T-cell (primary cell): ENCODE measurements at places on chromosomes 3 and 15.

- H3K27me3 ChIP-seq = no peaks in the 10 kb centered on the region
- no peak overlapping the region for H3K27ac ChIP-seq
- DNase-seq = no peak
- no peaks in the 10 kb centered on the region for H3K36me3 ChIP-seq
- no peaks in the 10 kb centered on the region for H3K4me1 ChIP-seq
Measured at GRCh38 chr3:20870106-20870899, 684.3 kb upstream of the SGO1 start.

GRCh38 chr15:76991048-76991447, 3.9 kb upstream of the PSTPIP1 start:
- peaks cover 3% of the 10 kb centered on the region for H3K27me3 ChIP-seq
- H3K27ac ChIP-seq = no peak overlapping the region
- H3K36me3 ChIP-seq = no peaks in the 10 kb centered on the region
- no peak for DNase-seq
- H3K4me3 ChIP-seq = no peak overlapping the region

GRCh38 chr15:90435652-90436337, 47.8 kb downstream of the IQGAP1 start:
- H3K4me3 ChIP-seq = no peak overlapping the region
- peaks cover 43% of the 10 kb centered on the region for H3K36me3 ChIP-seq
- no peak for DNase-seq
- no peaks in the 10 kb centered on the region for H3K27me3 ChIP-seq

- peaks cover 5% of the 10 kb centered on the region for H3K4me1 ChIP-seq
- H3K36me3 ChIP-seq = peaks cover 79% of the 10 kb centered on the region
- DNase-seq = no peak
- no peak overlapping the region for H3K27ac ChIP-seq
- no peak overlapping the region for H3K4me3 ChIP-seq
Measured at GRCh38 chr15:63663906-63664305, 66.7 kb downstream of the FBXL22 start.

GRCh38 chr3:185759512-185759911, 65.3 kb downstream of the IGF2BP2 start:
- DNase-seq = no peak
- no peak overlapping the region for H3K27ac ChIP-seq

- H3K4me3 ChIP-seq = no peak overlapping the region
- H3K36me3 ChIP-seq = peaks cover 9% of the 10 kb centered on the region
- H3K4me1 ChIP-seq = no peaks in the 10 kb centered on the region
- no peak overlapping the region for H3K27ac ChIP-seq
- no peak for DNase-seq
Measured at GRCh38 chr3:45646051-45646585, 43.1 kb upstream of the SACM1L start.

DNA sequence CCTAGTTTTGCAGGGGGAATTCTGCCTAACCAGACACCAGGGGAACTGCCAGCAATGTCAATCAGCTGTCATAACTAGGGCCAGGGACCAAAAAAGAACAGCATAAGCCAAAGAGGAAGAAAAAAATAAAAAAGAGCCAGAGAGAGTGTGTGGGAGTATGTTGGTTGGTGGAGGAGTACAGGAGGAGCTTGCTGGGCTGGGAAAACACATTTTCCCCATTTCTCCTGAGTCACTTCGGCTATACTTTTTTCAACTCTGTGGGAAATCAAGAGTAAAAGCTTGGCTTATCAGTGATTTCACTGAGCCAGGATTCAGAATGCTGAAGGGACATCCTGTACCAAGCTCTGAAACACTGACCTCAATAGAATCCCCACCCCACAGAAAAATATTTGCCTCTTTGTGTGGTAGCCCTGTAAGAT, 144.7 kb upstream of the DPH6 start:
- H3K27ac ChIP-seq = no peak overlapping the region
- DNase-seq = no peak
- H3K4me3 ChIP-seq = no peak overlapping the region
- H3K4me1 ChIP-seq = no peaks in the 10 kb centered on the region

DNA sequence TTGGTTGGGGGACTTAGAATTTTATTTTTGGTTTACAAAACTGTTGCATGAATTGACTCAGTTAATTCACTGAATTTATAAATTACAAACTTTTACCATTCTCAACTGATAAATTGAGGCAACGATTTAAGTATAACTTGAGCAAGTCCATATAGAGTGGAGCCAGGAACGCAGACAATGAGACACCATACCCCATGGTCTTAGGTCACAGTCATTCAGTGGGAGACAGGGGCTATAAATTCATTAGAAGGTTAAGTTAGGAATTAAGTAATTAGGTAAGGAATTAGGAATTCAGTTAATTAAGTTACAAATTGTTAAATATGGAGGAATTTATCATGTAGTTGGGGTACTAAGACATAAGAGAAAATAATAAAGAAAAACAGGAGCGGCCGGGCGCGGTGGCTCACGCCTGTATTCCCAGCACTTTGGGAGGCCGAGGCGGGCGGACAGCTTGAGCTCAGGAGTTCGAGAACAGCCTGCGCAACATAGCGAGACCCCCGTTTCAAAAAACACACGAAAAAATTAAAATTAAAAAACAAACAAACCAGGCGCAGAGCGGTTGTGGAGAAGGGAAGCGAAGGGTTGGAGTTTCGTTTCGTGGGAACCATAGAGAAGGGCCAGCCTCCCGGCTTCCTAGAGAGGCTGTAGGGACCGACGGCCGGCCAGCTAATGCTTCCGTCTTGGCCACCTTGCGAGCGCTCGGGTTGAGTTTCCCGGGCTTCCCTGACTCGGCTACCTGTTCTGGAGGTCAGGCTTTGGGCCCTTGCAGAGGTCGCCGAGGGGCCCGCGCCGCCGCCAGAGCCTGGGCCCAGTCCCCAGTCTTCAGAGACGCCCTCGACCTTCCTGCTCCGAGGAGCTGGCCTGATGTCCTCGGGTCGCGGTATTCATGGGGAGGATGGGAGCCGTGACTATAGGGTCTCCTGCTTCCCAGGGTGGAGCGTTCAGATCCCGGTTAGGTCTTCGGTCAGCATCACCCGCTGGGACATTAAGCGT, at the start of gene ZNF619:
TSS of gene ZNF619 (plus strand) at position 645 of the 993 bp plus-strand sequence. CDS start 858 bp downstream, outside the sequence.
- peak; percentile 12 for DNase-seq
- peak within 1 kb of the TSS; percentile 80 for H3K27ac ChIP-seq
- no peaks in the 10 kb centered on the region for H3K27me3 ChIP-seq

DNA sequence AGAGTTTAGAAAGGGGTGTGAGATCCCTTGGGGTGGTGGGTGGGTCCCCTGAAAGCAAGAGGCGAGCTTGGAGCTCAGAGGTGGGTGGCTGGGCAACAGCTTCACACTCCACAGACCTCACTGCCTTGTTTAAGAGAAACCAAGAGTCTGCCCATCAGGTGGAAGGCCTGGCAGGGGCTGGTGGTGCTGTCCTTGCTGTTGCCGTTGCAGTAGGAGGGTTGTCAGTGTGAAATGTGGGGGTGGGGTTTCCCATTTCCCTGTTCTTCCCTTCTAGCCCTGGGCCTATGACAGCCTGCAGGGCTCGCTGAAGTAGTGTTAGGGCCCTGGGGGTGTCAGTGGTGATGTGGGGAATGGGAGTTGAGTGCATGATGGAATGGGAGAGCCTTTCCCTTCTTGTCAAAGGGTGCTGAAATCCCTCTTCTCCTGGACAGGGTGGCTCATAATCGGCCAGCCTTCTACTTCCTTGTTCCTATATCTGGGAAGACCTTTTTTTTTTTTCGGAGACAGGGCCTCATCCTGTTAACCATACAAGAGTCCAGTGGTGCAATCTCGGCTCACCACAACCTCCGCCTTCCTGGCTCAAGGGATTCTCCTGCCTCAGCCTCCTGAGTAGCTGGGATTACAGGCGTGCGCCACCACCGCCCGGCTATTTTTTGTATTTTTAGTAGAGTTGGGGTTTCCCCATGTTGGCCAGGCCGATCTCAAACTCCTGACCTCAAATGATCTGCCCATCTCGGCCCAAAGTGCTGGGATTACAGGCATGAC, 4.3 kb downstream of the PLEKHO2 start:
- peaks cover 33% of the 10 kb centered on the region for H3K36me3 ChIP-seq
- no peak for DNase-seq
- H3K27ac ChIP-seq = peak overlapping the region; percentile 56
- H3K4me3 ChIP-seq = no peak overlapping the region
- H3K4me1 ChIP-seq = peaks cover 65% of the 10 kb centered on the region

- H3K4me1 ChIP-seq = no peaks in the 10 kb centered on the region
- H3K27ac ChIP-seq = no peak overlapping the region
- H3K36me3 ChIP-seq = no peaks in the 10 kb centered on the region
- H3K27me3 ChIP-seq = no peaks in the 10 kb centered on the region
Measured at GRCh38 chr3:72722930-72723726, 125.1 kb downstream of the SHQ1 start.

GRCh38 chr3:4643904-4644547, 150.9 kb downstream of the ITPR1 start:
- no peaks in the 10 kb centered on the region for H3K27me3 ChIP-seq
- no peak overlapping the region for H3K27ac ChIP-seq
- no peak overlapping the region for H3K4me3 ChIP-seq
- H3K36me3 ChIP-seq = peaks cover 5% of the 10 kb centered on the region
- peaks cover 15% of the 10 kb centered on the region for H3K4me1 ChIP-seq

- H3K27ac ChIP-seq = no peak overlapping the region
- H3K36me3 ChIP-seq = no peaks in the 10 kb centered on the region
- no peaks in the 10 kb centered on the region for H3K4me1 ChIP-seq
- no peak for DNase-seq
Measured at GRCh38 chr15:51816611-51817010, 12.8 kb upstream of the TMOD3 start.

DNA sequence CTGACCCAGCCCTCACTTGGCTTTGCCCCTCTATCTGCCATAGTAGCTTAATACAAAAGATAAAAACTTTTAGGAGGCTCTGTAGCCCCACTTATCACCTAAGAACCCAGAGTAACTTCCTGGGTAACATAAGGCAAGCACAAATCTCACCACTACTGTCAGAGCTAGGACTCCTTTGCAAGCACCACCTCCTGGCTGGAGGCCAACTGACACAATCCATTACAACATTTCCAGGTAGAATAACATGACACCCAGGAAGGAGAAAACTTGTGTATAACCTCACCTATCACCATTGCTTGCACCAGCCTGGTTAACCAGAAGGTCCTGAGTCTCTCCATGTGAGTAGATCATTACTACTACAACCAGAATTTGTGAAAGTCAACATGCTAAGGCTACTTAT, 230.0 kb downstream of the TUSC7 start:
- H3K27me3 ChIP-seq = no peaks in the 10 kb centered on the region
- no peak for DNase-seq
- H3K36me3 ChIP-seq = no peaks in the 10 kb centered on the region
- no peaks in the 10 kb centered on the region for H3K4me1 ChIP-seq
